ENCODE measurements at places on chromosomes 3 and 15. TPM values are rescaled to one million over a fixed set of nuclear protein-coding genes. Genes with fewer than 3 reads are reported as not detected.

Gene SNX22
- 0.14 TPM for total RNA-seq

Gene GASK1A
- total RNA-seq, result 0.22 TPM

Gene CCDC14
- 63.0 TPM for total RNA-seq

Gene SLC22A13
- total RNA-seq, result 0.43 TPM

Gene COL6A5
- total RNA-seq, result 0.14 TPM

Gene ADAMTS7
- 7.7 TPM for total RNA-seq

Gene APH1B
- 11.6 TPM for total RNA-seq

Gene POLG
- 90.3 TPM for total RNA-seq

Gene PRSS50
- total RNA-seq, result not detected

Gene COL6A6
- under 0.01 TPM for total RNA-seq

Gene NRROS
- total RNA-seq, result 2.0 TPM

Gene CHCHD6
- total RNA-seq, result 9.2 TPM

Gene NR2E3
- 0.57 TPM for total RNA-seq

Gene TM4SF18
- total RNA-seq, result not detected

Gene MEGF11
- total RNA-seq, result not detected

Gene ERICH6
- 0.14 TPM for total RNA-seq

Gene CTXN2
- total RNA-seq, result not detected

Gene GUCA1C
- not detected for total RNA-seq

Gene BBS4
- 34.8 TPM for total RNA-seq

Gene SIDT1
- not detected for total RNA-seq

Gene TNIK
- total RNA-seq, result 27.3 TPM

Gene TGM5
- not detected for total RNA-seq

Gene HYAL1
- total RNA-seq, result 1.1 TPM

Gene AP3B2
- total RNA-seq, result 1.8 TPM
